T-helper 9 cell (primary cell): ENCODE measurements at places on chromosomes 4 and X.
A peak's percentile ranks its signal among the peaks of the same experiment; 100 is the strongest.

GRCh38 chrX:120617996-120618630 is 11.7 kb downstream of the C1GALT1C1 start:
- no peak for DNase-seq

DNA sequence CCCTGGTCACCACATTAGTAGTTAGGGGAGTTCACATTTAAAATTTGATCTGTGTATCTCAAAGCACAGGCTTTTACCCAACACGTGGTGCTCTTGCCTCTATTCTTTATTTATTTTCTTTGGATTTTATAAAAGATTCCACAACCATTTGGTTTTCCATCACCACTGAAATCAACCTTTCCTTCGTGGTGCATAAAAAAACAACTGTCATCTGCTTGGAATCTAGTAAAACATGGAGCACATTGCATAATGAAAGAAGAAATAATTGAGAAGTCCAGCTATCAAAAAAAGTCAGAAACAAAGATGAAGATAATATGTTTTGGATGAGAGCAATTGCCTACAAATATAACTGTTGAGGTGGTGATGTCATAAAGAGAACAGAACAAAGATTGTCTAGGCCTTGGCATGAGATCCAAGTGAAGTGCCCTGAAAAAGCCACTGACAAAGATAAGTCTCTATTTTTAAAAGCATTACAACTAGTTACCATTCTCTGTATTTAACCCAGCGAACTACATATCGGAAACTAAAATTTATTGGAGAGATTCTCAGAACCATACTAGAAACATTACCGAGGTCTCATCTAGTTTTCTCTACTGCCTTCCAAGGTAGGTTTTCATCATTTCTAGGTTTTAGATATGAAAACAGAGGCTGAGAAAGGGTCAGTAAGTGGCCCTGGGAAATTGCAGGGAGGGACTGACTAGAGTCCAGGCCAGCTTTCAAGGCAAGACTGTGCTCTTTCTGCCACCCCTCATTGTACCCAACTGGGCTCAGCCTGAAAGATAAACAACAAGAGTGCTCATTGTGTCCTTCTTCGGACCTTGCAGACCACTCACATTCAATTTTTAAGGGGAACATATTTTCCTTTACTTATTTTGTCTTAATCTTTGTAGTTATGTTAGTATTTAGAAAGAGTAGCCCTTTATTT is 127.3 kb downstream of the MAD2L1 start:
- no peak for DNase-seq

DNA sequence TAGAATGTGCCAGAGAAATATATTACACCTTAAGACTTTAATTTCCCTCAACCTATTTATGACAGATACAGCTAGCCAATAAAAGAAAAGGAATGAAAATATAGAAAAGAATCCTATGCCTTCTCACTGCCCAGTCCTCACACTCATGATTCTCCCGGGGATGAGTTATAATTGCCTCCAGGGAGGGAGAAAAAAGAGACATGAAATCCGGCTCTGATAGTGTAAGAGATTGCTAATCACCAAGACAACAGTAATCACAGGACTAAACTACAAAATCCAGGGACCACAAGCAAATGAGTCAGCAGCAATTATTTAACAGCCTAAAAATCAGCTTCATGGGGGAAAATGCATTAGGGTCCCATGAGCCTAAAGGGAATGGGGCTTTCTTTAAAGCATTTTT is 95.9 kb upstream of the DUSP21 start:
- DNase-seq, result no peak

DNA sequence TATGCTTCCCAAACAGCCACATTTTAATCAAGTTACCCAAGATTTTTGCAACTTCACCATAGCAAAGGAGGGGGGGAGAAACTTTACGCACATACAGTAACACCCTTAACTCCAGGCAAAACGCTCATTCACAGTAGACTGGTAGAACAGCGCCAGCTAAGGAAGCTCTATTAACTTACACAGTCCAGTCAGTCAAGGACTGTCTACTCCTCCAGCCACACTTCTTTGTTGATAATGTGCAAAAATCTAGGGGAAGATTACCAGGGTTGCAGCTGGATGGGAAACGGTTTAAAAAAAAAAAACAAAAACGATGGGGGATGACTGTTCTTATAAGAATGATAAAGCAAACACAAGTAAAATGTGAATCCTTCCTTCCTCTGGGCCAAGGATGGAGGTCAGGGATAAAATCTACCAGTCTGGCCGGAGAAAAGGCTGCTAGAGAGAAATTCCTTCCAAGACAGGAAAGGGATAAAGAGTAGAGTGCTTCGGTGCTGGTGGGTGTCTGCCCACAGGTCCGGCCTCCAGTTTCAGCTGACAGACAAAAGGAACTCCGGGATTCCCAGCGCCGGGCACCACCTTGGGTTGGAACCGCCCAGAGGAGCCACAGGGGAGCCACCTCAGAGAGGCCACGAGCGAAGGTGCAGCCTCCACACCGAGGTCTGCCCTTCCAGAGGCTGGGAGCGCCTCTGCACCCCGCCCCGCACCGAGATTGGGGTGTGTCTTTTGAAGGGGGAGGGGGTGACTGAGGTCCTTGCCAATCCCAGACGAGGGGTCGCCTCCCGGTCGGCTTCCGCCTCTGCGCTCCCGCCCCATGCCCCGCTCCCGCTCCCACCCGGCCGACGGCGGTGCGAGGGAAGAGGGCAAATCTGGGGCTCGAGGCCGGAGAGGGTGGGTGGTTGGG is 811 bp downstream of the ANKRD50 start:
- peak; percentile 2 for DNase-seq

- DNase-seq, result no peak
Measured at GRCh38 chrX:12469296-12469695, 321.9 kb upstream of the PRPS2 start.

GRCh38 chr4:92305878-92306520 is 2.2 kb downstream of the GRID2 start:
- DNase-seq, result no peak

DNA sequence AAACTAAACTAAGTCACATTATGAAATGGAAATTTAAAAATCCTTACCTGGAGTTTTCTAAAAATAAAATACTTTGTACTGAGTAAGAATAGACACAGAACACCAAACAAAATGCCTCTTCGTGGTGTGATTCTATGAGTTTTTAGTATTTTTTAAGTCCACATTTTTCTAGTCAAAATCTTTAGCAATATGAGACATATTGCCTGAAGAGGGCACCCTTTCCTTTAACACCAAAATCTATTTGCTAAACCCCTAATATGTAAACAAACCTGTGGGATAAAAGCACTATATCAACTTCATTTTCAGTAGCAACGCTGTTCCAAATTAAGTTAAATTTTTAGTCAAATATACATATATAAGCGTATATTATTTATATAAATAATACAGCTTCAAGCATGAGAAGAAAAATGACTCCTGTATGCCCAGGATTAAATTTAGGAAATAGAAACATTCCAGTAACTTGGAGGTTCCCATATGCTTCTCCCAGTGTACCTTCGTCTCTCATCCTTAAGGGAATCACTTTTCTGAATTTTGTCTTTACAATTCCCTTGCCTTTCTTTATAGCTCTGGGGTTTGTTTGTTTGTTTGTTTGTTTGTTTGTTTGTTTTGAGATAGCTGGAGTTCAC is 23.0 kb upstream of the PGM2 start:
- DNase-seq, result no peak

- DNase-seq, result no peak
Measured at GRCh38 chrX:136171420-136171819, 24.1 kb downstream of the FHL1 start.

- DNase-seq, result no peak
Measured at GRCh38 chrX:9912351-9913145, 54.6 kb upstream of the CLDN34 start.
